Uterus (tissue), 4 donors: ENCODE measurements at places on chromosomes 11 and 22. TPM values are rescaled to one million over a fixed set of nuclear protein-coding genes. Genes with fewer than 3 reads are reported as not detected.
A peak's percentile ranks its signal among the peaks of the same experiment; 100 is the strongest.

GRCh38 chr22:22997262-22997898, 72.9 kb upstream of the GNAZ start:
- no peak for DNase-seq
- H3K27ac ChIP-seq, result no peak overlapping the region
- H3K27me3 ChIP-seq, result no peaks in the 10 kb centered on the region
- H3K4me1 ChIP-seq, result no peaks in the 10 kb centered on the region
- H3K36me3 ChIP-seq, result no peaks in the 10 kb centered on the region

DNA sequence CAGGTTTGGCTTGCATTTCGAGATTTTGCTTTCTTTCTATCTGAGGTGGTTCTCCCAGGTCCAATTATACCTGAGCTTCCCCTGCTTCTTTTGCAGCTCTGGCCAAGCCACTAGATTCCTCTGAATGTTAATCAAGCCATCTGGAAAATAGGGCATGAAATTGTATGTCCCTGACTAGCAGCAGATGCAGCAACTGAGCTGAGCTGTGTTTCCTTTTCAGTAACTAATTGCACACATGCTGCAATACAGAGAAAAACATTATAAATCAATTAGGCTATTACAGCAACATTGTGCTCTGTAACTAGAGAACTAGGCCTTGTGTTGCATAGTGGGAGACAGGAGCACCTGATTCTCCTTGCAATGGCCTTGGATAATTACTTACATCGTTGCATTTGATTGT, 408.3 kb downstream of the ETS1 start:
- no peaks in the 10 kb centered on the region for H3K27me3 ChIP-seq
- DNase-seq, result no peak
- no peaks in the 10 kb centered on the region for H3K4me1 ChIP-seq
- H3K36me3 ChIP-seq, result no peaks in the 10 kb centered on the region
- H3K4me3 ChIP-seq, result no peak overlapping the region
- no peak overlapping the region for H3K27ac ChIP-seq

DNA sequence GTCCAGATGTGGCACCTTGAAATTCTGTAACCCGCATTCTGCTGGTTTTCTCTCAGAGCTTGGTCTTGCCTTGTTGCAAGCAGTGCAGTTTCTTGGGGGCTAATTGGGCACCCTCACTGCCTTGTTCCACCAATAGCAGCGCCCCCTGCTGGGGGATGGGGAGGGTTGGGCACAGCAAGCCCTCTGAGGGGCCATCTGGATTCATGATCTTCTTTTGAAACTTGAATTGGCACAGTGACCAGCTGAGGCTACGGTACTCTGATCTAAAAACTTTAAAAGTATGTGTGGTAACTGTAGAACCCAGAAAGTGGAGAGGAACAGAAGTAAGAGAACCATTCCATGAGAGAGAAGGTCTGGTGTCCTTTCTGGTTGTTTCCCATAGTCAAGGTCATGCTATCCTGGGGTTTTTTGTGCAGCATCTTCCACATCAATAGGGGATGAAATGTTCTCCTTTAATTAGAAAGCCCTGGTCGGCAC, 64.2 kb downstream of the MED15 start:
- DNase-seq, result no peak
- H3K27ac ChIP-seq, result peak overlapping the region; percentile 24
- H3K4me1 ChIP-seq, result peaks cover 27% of the 10 kb centered on the region
- no peak overlapping the region for H3K4me3 ChIP-seq

DNA sequence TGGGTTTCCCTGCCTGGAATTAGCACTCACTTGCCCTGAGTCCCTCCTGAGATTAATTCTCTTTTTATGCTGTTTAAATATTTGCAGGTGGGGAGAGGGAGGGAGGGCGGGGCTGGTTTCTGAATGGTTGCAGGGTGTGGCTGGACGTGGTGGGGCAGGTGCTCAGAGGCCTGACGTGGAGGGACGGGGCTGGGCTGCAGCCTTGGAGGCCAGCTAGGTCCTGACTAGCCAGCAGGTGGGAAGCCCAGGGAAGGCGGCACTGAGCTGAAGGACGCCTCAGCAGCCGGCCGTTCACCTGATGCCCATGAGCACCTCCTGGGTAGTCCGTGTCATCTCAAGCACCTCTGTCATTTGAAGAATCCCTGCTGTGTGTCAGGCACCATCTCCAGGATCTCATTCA, 21.3 kb downstream of the SGSM1 start:
- H3K4me1 ChIP-seq, result no peaks in the 10 kb centered on the region
- no peak for DNase-seq
- no peak overlapping the region for H3K4me3 ChIP-seq
- no peak overlapping the region for H3K27ac ChIP-seq

GRCh38 chr11:9047964-9048523, 43.4 kb downstream of the SCUBE2 start:
- peak; percentile 49 for DNase-seq
- H3K4me1 ChIP-seq, result no peaks in the 10 kb centered on the region
- H3K4me3 ChIP-seq, result no peak overlapping the region
- H3K27me3 ChIP-seq, result no peaks in the 10 kb centered on the region

DNA sequence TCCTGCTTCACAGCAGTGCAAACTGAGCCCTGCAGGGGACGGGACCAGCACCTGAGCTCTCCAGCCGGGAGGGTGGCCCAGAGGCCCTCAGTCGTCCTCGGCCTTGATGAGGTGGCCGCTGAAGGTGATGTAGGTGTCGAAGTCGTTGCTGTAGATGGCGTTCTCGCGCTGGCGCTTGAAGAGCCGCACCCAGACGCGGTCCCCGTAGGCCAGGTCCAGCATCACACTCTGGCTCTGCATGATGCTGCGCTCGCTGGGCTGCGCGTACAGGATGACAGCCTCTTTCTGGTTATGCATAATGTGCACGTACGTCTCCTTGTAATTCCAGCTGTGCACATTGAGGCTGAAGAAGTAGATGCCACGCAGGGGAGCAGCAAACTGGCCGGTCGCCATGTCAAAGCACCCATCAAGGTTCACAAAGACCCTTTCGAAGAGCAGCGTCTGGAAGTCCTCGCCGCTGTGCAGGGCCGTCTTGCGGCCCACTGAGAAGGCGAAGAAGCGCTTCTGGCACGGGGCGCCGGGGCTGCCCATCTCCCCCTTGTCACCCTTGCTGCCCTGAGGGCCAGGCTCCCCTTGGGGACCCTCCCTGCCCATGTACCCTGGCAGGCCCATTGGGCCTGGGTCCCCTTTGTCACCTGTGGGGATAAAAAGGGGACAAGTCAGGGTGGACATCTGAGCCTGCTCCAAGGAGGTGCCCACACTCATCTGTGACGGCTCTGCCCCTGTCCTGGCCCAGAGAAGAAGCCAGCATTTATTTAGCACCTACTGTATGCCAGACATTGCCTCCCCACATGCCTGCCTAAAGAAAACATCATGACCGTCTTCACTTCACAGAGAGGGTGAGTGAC, 5.7 kb downstream of the C1QTNF6 start:
- no peak overlapping the region for H3K4me3 ChIP-seq
- no peaks in the 10 kb centered on the region for H3K36me3 ChIP-seq
- H3K27ac ChIP-seq, result no peak overlapping the region
- peaks cover 16% of the 10 kb centered on the region for H3K4me1 ChIP-seq
- H3K27me3 ChIP-seq, result no peaks in the 10 kb centered on the region
- DNase-seq, result no peak

- no peaks in the 10 kb centered on the region for H3K4me1 ChIP-seq
- DNase-seq, result no peak
- no peaks in the 10 kb centered on the region for H3K36me3 ChIP-seq
- H3K27ac ChIP-seq, result no peak overlapping the region
- no peak overlapping the region for H3K4me3 ChIP-seq
Measured at GRCh38 chr11:44255406-44256071, 54.4 kb downstream of the ALX4 start.

DNA sequence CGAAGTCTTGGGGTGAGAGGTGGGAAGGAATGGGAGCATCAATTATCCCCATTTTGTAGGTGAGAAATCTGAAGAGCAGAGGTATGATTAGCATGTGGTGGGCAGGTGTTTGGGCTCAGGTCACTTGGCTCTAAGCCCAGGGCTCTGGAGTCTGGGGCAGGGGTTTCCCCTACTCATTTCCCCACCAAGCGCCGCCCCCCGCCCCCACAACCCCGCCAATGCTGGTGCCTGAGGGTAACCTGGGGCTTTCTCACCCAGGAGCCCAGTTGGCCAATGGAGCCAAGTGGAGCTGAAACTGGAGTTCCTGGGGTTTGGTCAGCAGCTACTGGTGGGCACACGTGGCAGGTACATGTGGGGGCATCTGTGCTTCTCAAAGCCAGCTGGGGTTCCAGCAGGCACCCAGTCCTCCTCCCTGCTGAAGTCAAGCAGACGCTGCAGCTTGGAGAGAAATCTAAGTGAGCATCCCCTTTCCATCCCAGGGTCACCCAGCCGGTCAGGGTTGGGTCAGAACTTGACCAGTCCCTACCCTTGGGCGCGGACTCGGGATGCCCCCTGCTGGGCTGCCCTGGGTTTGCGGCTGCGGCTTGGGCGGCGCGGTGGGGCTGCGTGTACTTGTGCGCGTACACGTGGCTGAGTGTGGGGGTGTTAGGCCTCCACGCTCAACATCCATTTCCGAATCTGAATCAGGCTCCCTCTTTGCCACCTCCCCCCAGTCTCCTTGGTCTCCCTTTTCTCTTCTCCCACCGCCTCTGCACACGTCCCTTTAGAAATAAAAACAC, 1.7 kb upstream of the CHRM1 start:
- H3K27me3 ChIP-seq, result peaks cover 20% of the 10 kb centered on the region
- H3K36me3 ChIP-seq, result no peaks in the 10 kb centered on the region
- no peak overlapping the region for H3K4me3 ChIP-seq
- no peak for DNase-seq

DNA sequence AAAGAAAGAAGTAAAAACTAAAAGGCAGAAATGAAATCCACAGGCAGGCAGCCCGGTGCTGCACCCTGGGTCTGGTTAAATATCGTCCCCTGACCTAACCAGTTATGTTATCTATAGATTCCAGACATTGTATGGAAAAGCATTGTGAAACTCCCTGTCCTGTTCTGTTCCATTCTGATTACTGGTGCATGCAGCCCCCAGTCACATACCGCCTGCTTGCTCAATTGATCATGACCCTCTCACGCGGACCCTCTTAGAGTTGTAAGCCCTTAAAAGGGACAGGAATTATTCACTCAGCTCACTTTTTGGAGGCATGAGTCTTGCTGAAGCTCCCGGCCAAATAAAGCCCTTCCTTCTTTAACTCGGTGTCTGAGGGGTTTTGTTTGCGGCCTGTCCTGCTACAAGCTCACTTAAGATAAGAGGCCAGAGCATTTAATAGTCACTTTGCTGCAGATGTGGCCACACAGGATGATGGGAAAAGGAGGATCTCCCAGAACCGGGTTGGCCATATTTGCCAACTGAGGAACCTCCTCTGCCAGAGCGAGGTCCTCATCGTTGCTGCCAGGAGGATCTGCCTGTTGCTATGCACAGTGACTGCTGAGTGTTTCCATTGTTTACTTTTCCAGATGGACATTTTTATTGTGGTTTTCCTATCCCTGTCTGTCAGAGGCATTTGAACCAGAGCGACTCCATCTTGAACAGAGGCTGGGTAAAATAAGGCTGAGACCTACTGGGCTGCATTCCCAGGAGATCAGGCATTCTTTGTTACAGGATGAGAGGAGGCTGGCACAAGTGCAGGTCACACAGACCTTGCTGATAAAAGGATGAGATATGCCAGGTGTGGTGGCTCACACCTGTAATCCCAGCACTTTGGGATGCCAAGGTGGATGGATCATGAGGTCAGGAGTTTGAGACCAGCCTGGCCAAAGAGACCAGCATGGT, 10.2 kb downstream of the C11orf96 start:
- H3K36me3 ChIP-seq, result no peaks in the 10 kb centered on the region
- H3K27ac ChIP-seq, result no peak overlapping the region
- no peak overlapping the region for H3K4me3 ChIP-seq
- DNase-seq, result peak; percentile 15

DNA sequence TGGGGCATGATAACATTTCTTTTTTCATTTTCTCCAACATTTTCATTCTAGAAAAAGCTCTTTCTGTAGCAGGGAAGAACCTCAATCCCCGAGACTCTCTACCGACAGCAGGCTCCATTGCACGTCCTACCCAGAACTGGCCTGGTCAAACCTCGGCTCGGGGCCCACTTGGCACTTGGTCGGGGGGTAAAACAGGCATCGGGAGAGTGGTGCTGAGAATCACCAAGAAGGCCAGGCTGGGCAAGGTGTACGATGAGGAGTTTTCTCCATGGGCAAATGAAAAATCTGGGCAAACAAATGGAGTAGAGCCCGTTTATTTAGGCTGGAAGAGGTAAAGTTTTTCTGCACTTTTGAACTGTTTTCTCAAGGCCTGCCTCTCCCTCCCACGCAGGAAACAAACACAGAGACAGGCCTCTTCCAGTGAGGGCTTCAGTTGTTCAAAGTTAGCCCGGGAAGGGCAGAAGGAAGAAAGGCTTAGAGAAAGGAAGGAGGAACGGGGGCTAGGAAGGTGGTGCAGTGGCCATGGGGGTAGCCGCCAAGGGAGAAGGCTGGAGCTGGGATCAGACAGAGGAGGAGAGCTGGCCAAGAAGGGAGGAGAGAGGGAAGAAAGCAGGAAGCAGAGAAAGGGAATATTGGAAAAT, 87.6 kb downstream of the ETS1 start:
- peak overlapping the region; percentile 82 for H3K27ac ChIP-seq
- no peaks in the 10 kb centered on the region for H3K27me3 ChIP-seq
- no peak for DNase-seq
- H3K4me3 ChIP-seq, result no peak overlapping the region
- H3K36me3 ChIP-seq, result no peaks in the 10 kb centered on the region

- no peak for DNase-seq
- H3K27ac ChIP-seq, result no peak overlapping the region
- no peaks in the 10 kb centered on the region for H3K36me3 ChIP-seq
- no peak overlapping the region for H3K4me3 ChIP-seq
- H3K27me3 ChIP-seq, result no peaks in the 10 kb centered on the region
- no peaks in the 10 kb centered on the region for H3K4me1 ChIP-seq
Measured at GRCh38 chr11:119652907-119653659, 75.9 kb downstream of the NECTIN1 start.

DNA sequence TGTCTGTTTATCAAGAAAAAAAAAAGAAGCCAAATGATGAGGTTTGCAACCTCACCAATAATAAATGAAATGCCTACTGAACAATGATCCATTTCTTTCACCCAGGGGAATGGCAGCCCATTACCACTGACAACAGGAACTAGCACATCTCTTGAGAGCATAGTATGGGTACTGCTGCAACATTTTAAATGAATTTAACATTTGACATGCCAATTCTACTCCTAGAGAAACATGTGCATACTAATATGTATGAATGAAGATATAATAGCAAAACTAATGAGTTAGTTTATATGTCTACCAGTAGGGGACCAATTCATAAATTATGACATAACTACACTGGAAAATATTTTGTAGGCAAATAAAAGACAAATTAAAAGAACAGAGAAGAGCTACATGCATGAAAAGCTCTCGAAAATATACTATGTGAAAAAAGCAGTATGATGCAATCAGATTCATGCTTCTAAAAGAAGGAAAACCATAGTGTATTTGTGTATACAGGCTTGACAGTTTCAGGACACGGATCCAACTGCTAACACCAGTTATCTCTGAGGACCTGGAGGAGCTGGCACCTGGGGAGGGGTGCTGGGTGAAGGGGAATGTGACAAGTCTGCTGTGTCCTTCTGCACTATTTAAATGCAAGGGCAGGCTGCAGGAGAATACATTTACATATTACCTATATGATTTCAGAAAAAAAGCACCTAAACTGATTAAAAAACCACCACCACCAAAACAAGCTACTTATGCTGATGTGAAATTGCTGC, 6.9 kb downstream of the SMCO4 start:
- no peaks in the 10 kb centered on the region for H3K4me1 ChIP-seq
- no peaks in the 10 kb centered on the region for H3K36me3 ChIP-seq
- no peaks in the 10 kb centered on the region for H3K27me3 ChIP-seq
- no peak overlapping the region for H3K27ac ChIP-seq

PHF21B gene
- total RNA-seq, result 11.9 TPM

CASP1 gene
- total RNA-seq, result 16.6 TPM

VSIG10L2 gene
- not detected for total RNA-seq

OR8A1 gene
- total RNA-seq, result not detected

PARVG gene
- 7.2 TPM for total RNA-seq

RAB38 gene
- total RNA-seq, result 7.2 TPM

TMEM225 gene
- not detected for total RNA-seq
